ENCODE measurements at places on chromosomes 6 and 20.

DNA sequence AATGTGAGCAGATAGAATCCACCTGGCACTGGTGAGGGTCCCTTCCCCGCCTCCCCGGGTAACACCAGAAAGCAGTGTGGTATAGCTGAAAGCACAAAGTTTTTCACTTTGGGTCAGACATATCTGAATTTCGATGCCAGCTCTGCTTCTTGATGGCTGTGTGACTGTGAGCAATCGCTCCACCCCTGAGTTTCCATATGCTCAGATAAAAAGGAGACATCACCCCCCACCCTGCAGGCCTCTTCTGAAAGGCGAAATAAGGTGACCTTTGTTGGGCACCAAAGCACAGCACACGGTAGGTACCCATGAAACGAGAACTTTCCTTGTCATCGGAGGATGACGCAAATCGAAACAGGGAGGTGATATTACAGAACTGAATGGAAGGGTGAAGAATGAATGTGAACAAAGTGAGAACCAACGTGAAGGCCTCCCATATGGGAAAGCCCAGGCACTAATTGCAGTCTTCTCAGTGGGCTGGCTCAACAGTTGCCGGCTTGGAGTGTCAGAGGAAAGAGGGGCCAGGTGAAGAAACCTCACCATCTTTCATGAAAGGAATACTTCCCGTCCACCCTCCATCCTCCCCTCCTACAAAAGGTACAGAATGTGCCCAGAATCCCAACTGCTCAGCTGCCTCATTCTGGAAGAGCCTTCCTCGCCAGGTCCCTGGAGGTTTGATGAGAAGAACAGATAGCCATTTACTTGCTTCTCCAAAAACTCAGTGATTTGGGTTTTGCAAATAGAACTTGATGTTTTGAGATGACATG is 61.8 kb downstream of the NFATC2 start:
- peak; percentile 41 for DNase-seq

DNA sequence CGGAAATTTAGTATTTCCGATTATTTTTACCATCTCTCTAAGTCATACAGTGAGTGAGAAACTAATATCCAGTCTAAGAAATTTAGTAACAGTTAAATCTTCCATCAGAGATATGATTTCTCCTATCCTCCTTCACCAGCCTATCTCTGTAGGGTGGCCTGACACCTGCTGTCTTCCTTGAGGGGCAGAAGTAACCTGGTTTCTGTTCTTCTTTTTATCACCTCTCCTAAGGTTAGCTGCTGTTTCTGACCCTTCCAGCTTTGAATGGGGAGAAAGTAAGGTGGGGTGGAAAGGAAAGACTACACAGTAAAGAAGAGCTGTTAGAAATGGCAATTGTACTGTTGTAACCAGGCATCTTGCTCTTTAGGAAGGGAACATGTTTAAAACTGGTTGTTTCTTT is 447.7 kb downstream of the PHF3 start:
- no peak for DNase-seq

DNA sequence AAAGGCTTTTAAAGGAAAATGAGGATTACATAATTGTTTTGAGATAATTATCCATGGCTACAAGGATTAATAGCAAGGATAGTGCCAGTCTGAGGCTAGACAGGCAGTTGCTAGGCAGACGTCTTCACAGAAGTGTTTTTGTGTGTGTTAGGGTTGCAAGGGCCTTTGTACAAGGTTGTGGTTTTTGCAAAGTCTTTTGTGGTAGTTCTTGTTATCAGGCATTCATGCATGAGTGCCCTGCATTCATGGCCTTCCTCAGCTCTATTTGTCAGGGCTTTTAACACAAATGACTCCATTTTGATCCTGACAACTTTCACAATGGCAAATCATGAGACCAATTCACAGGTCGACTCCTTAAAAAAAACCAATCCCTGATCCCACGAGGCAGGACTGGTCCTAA is 68.1 kb upstream of the TXNDC5 start:
- no peak for DNase-seq

DNA sequence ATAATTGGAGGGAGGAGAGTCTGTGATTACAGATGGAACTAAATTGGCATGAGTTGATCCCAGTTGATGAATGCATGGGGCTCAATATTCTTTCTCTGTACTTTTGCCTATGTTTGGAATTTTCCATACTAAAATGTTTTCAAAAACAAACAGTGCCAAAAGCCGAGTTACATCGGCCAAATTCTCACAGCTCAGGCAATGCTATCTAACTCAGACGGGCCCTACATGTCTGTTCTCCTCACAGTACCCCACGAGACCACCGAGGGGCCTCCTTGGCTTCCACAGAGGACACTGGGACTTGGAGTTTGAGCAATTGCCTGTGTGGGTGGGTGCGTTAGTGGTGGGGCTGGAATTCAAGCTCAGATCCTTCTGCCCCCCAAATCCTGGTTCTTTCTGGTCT is 413.2 kb downstream of the CDH26 start:
- DNase-seq: no peak

GRCh38 chr6:131999545-132000146 is 48.5 kb upstream of the CCN2 start:
- DNase-seq: no peak

- no peak for DNase-seq
These were observed 2.0 kb upstream of the MUCL3 start for GRCh38 chr6:30938730-30939129.

GRCh38 chr6:113879186-113880096 is 22.3 kb downstream of the MARCKS start:
- DNase-seq: no peak

DNA sequence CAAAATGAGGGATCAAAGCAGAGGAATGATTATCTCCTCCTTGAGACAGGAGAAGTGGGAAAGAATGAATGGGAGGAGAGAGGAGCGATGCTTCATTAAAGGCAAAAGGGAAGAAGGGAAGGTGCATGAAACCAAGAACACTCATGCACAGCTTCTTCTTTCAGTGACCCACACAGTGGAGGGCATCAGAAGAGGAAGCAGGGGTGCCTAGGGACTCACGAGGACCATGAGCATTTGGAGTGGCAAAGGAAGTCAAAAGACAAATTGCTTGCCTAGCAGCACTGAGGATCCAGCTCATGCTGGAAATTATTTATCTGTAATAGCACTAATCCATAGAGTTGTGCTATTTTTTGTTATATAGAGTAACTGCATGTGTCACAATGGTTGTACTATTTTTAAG is 66.1 kb downstream of the SMLR1 start:
- no peak for DNase-seq

- DNase-seq: no peak
These were observed 11.6 kb upstream of the ASCC3 start for GRCh38 chr6:100892693-100893092.

GRCh38 chr6:116969211-116969863 is 92.3 kb downstream of the RFX6 start:
- DNase-seq: no peak

- no peak for DNase-seq
These were observed 54.0 kb downstream of the RNF182 start for GRCh38 chr6:13978787-13979186.

GRCh38 chr6:106981926-106982325 is 7.4 kb upstream of the CD24 start:
- no peak for DNase-seq

DNA sequence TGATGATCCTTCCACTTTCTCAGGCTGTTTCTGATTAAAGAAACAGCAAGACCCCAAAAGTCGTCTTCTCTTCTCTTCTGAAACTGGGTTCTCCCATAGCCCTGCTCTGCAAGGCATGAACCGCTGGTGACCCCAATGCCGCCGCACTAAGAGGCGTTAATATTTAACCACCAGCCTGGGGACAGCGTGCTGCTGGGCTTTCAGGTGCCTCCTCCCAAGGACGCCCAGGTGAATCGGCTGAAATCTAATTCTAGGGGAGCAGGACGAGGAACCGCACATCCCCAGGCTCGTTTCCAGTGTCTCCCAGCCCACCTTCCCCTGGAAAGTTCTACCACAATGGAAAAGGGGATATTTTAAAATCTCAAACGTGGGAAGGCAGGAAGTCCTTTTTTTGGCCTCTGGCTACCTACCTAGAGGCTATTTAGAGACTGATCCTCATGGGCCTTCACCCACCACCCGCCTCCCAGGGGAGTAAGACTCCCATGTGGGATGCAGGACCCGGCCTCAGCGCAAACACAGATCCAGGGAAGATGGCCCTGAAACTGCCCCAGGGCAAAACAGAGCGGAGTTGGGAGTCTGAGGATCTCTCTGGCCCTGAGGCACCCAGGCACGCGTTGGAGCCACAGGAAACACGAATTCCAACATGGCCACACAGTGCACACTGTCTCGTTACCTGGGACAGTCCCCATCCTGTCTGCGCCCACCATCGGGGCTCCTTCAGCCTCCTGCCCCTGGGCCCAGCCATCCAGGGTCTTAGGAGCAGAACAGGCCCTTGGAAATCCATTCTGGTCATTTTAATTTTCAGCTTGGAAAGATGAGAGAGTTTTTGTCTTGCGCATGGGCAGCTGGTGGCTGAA is 56.2 kb downstream of the BMP7 start:
- no peak for DNase-seq

- DNase-seq: no peak
These were observed 125.3 kb downstream of the SYCP2 start for GRCh38 chr20:59807909-59808728.

Data from activated CD4-positive, alpha-beta T cell treated with anti-CD3 and anti-CD28 coated beads, Interleukin-2, amount 50 U/mL, for 1 hour (primary cell).